Transverse colon (tissue), 4 donors: ENCODE measurements at places on chromosomes 12 and 14.

DNA sequence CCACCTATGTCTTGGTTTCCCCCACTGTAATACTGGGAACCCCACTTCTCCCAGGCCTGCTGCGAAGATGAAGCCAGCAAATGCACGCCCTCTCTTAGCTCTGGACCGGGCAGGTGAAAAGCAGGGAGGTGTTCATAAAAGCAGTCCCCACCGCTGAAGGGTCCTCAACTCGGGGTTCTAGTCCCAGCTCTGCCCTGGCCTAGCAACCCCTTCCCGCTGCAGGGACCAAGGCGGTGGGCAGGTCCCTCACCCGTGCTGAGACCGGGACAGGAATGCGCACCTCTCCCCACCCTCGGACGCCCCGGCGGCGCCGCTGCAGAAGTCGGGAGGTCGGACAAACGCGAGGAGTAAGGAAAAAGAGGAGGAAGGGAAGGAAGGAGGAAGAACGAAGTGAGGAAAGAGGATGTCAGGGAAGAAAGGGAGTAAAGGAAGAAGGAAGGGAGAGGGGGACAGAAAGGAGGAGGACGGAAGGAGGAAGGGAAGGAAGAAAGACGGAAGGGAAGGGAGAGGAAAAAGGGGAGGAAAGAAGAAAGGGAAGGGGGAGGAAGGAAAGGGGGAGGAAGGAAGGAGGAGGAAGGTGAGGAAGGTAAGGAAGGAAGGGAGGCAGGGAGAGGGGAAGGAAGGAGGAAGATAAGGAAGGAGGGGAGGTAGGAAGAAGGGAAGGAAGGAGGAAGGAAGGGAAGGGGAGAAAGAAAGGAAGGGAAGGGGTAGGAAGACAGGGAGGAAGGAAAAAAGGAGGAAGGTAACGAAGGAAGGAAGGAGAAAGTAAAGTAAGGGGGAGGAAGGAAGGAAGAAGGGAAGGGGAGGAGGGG is 701 bp downstream of the SPRING1 start:
- DNase-seq: peak; percentile 26

DNA sequence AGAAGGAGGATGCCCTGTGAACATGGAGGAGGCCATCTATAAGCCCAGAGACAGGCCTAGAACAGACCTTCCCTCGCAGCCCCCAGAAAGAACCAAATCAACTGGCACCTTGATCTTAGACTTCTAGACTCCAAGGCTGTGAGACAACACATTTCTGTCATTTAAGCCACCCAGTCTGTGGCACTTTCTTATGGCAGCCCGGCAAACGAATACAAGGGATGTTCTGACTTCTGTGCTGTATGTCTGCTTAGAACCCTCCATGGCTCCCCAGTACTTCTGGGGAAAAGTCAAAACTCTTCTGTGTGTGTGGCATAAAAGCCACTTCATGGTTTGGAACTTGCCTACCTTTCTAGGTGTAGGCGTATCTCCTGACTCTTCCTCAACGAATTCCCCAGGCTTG is 42.9 kb downstream of the RBM19 start:
- DNase-seq: no peak

DNA sequence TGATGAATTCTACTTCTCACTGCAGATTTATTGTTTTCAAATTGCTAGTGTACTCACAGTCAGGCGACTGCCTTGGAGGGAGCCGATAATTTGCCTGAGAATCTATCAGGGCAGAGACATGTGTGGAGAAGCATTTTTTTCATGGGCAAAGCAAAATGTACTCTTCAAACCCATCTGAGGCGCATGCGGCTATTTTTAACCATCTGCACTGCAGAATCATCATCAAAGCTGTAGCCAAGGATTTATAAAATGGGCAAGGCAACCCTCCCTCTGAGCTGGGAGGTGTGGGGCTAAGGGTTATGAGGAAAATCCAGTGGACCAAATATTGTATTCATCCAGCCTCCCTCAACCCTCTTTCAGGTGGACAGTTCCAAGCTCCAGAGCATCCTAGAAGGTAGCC is 37.7 kb downstream of the BEST3 start:
- no peak for DNase-seq

GRCh38 chr12:34595749-34596733 is 573.7 kb downstream of the ALG10 start:
- peak; percentile 4 for DNase-seq

DNA sequence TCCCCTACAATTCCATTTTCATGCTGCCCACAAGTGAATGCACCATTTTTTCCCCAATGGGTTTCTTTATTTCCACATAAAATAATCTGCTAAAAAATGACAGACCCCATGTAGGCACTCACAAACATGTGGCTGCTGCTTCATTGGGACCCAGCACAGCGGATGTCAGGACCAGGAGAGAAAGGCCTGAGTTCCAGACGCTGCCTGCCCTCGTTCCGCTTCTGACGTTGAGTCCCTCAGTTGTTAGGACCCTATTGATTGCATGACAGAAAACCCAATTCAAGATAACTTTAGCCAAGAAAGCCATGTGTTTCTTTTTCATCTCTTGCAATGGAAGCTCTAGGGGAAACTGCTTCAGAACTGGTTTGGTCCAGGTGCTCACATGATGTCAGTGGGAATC is 34.6 kb downstream of the ADGRD1 start:
- no peak for DNase-seq

- peak; percentile 64 for DNase-seq
Observed at GRCh38 chr14:102554821-102555819, 37.3 kb upstream of the RCOR1 start.

DNA sequence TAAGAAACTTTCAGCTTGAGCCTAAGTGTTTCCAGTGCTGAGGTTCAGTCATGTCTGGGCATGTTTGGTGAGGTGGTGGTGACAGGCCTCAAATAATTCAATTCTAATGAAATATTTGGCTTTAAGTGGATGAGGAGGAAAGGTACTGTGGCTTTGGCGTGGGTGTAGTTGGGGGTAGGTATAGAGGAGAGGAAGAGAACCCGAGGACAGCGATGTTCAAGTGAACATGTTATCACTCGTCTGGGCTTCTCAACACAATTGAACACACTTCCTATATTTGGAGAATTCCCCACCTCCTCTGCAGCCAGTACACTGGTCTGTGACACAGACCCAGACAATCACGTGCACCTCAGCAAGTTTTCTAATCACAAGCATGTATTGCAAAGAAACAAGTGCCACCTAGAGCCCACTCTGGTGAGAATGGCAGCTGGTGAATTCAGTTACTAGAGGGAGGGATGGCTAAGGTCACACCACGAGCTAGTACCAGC is 53.0 kb downstream of the IFNG-AS1 start:
- no peak for DNase-seq

DNA sequence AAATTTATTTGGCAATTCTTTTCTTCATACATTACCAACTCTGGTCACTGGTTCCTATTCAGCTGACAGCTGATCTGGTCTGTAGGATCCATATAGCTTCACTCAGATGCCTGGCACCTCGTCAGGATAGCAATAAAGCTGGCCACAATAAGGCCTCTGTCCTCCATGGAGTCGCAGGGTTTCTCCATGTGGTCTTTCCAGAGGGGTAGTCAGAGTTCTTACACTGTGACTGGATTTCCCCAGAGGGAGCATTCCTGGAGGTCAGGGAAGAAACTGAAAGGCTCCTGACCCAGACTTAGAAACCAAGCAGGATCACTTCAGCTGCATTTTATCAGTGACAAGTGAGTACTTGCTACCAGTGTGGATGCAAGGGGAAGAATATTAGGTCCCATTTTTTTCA is 34.9 kb upstream of the SIX1 start:
- no peak for DNase-seq

GRCh38 chr12:576615-577110 is 86.6 kb downstream of the NINJ2 start:
- no peak for DNase-seq
